ENCODE measurements at places on chromosomes 7 and 10. TPM values are rescaled to one million over a fixed set of nuclear protein-coding genes. Genes with fewer than 3 reads are reported as not detected.
A peak's percentile ranks its signal among the peaks of the same experiment; 100 is the strongest.

DNA sequence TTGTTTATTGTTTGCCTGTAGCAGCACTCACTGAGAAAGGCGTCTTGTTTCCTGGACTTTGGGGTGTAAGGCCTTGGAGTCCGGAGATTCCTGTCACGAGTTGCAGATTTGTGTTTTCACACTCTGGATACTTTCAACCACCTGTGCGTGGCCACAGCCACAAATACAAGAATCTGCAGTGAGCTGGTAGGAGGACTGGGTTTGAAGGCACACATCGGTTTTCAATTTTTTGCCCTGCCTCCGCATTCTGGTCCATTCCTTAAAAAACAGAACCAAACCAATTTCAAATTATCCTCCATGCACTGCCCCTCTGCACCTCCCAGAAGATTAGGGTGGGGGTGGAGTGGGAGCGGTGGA, 619 bp downstream of the EXOC4 start:
- H3K4me3 ChIP-seq, result peak overlapping the region; percentile 97
- H3K36me3 ChIP-seq, result no peaks in the 10 kb centered on the region
- DNase-seq, result no peak
- H3K4me1 ChIP-seq, result peaks cover 7% of the 10 kb centered on the region
- H3K27ac ChIP-seq, result peak overlapping the region; percentile 91

- H3K4me3 ChIP-seq, result no peak overlapping the region
- H3K36me3 ChIP-seq, result no peaks in the 10 kb centered on the region
- H3K4me1 ChIP-seq, result no peaks in the 10 kb centered on the region
- DNase-seq, result no peak
- H3K27me3 ChIP-seq, result no peaks in the 10 kb centered on the region
These were observed 362.9 kb downstream of the GFRA1 start for GRCh38 chr10:115909962-115910731.

GRCh38 chr7:105830405-105831301, 45.7 kb downstream of the ATXN7L1 start:
- H3K27ac ChIP-seq, result peak overlapping the region; percentile 48
- peaks cover 24% of the 10 kb centered on the region for H3K4me1 ChIP-seq
- DNase-seq, result peak; percentile 46
- H3K4me3 ChIP-seq, result no peak overlapping the region
- no peaks in the 10 kb centered on the region for H3K36me3 ChIP-seq

- H3K4me3 ChIP-seq, result no peak overlapping the region
- H3K27ac ChIP-seq, result no peak overlapping the region
- no peak for DNase-seq
- peaks cover 18% of the 10 kb centered on the region for H3K4me1 ChIP-seq
- no peaks in the 10 kb centered on the region for H3K27me3 ChIP-seq
These were observed 298.1 kb downstream of the ZEB1 start for GRCh38 chr10:31617133-31617532.

GRCh38 chr7:105617280-105618015, 36.2 kb upstream of the EFCAB10 start:
- no peak overlapping the region for H3K27ac ChIP-seq
- H3K27me3 ChIP-seq, result no peaks in the 10 kb centered on the region
- H3K4me1 ChIP-seq, result no peaks in the 10 kb centered on the region
- no peak for DNase-seq
- H3K4me3 ChIP-seq, result no peak overlapping the region
- H3K36me3 ChIP-seq, result no peaks in the 10 kb centered on the region

- no peaks in the 10 kb centered on the region for H3K27me3 ChIP-seq
- H3K4me3 ChIP-seq, result no peak overlapping the region
- H3K27ac ChIP-seq, result no peak overlapping the region
- no peaks in the 10 kb centered on the region for H3K36me3 ChIP-seq
- DNase-seq, result no peak
- H3K4me1 ChIP-seq, result peaks cover 17% of the 10 kb centered on the region
These were observed 295.4 kb upstream of the NPSR1 start for GRCh38 chr7:34362621-34363020.

The CFAP58 gene
- 0.82 TPM for polyA plus RNA-seq

The ASB10 gene
- not detected for polyA plus RNA-seq

The CRHR2 gene
- polyA plus RNA-seq, result not detected

The FKBP9 gene
- polyA plus RNA-seq, result 92.2 TPM

Measured in keratinocyte (primary cell).